ENCODE measurements at places on chromosomes 7 and 10. TPM values are rescaled to one million over a fixed set of nuclear protein-coding genes. Genes with fewer than 3 reads are reported as not detected.
A peak's percentile ranks its signal among the peaks of the same experiment; 100 is the strongest.

Gene SGCE
- 9.6 TPM for total RNA-seq

Gene ZKSCAN5
- 8.5 TPM for total RNA-seq

Gene TAS2R3
- total RNA-seq = 1.1 TPM

Gene LRIT1
- not detected for total RNA-seq

Gene MKI67
- total RNA-seq = 9.0 TPM

Gene GCK
- total RNA-seq = not detected

Gene UCMA
- total RNA-seq = not detected

Gene ATOH7
- total RNA-seq = not detected

Gene TMEM60
- total RNA-seq = 13.5 TPM

Gene CDNF
- 5.3 TPM for total RNA-seq

Gene IKZF1
- 17.5 TPM for total RNA-seq

- H3K36me3 ChIP-seq = no peaks in the 10 kb centered on the region
- H3K27me3 ChIP-seq = no peaks in the 10 kb centered on the region
- DNase-seq = no peak
- peaks cover 5% of the 10 kb centered on the region for H3K4me1 ChIP-seq
Measured at GRCh38 chr10:7258948-7259523, 151.8 kb downstream of the SFMBT2 start.

DNA sequence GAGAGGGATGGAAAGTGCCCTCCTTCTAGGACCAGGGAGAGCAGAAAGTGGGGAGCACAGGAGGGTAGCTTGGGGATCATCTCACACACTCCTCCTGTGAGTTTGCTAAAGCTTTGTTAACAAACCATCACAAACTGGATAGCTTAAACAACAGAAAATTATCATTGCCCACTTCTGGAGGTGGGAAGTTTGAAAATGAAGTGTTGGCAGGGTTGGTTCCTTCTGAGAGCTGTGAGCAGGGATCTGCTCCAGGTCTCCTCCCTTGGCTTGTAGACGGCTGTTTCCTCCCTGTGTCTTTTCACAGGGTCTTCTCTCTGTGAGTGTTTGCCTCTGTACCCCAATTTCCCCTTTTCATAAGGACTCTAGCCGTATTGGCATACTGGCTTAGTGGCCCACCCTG is 32.0 kb upstream of the CXCL12 start:
- peak overlapping the region; percentile 3 for H3K27ac ChIP-seq
- DNase-seq = peak; percentile 14
- H3K4me3 ChIP-seq = no peak overlapping the region
- no peaks in the 10 kb centered on the region for H3K27me3 ChIP-seq
- no peaks in the 10 kb centered on the region for H3K36me3 ChIP-seq

GRCh38 chr7:98944386-98944785 is 66.1 kb downstream of the TRRAP start:
- H3K27ac ChIP-seq = no peak overlapping the region
- H3K36me3 ChIP-seq = peaks cover 92% of the 10 kb centered on the region
- no peak overlapping the region for H3K4me3 ChIP-seq
- no peak for DNase-seq
- H3K27me3 ChIP-seq = no peaks in the 10 kb centered on the region

- H3K27ac ChIP-seq = no peak overlapping the region
- DNase-seq = no peak
- peaks cover 6% of the 10 kb centered on the region for H3K36me3 ChIP-seq
- no peak overlapping the region for H3K4me3 ChIP-seq
- H3K4me1 ChIP-seq = no peaks in the 10 kb centered on the region
Measured at GRCh38 chr7:156840134-156840533, 52.8 kb downstream of the LMBR1 start.

DNA sequence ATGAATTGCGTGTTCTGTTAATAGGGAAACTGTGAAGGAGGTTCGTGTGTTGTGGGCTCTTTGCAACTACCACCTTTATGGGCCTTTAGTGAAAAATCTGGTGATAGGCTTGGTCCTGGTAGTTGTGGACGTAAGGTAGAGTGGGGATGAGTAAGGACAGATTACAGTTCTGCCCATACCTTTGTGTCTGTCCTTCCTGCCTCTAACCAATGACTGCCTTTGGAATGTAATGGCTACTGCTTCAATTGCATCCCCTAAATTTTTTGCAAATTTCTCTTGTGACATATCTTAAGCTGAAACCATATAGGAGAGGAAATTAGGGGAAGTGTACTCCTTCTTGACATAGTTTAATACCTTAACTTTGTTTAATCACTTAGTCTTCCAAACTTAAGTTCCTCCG is 82.3 kb downstream of the ADK start:
- H3K27me3 ChIP-seq = no peaks in the 10 kb centered on the region
- no peak overlapping the region for H3K27ac ChIP-seq
- H3K4me1 ChIP-seq = peaks cover 8% of the 10 kb centered on the region
- H3K36me3 ChIP-seq = no peaks in the 10 kb centered on the region
- no peak overlapping the region for H3K4me3 ChIP-seq

GRCh38 chr10:3512263-3512662 is 272.7 kb downstream of the KLF6 start:
- no peak overlapping the region for H3K4me3 ChIP-seq
- peaks cover 3% of the 10 kb centered on the region for H3K4me1 ChIP-seq
- H3K27me3 ChIP-seq = no peaks in the 10 kb centered on the region
- no peak overlapping the region for H3K27ac ChIP-seq
- no peak for DNase-seq
- H3K36me3 ChIP-seq = no peaks in the 10 kb centered on the region

DNA sequence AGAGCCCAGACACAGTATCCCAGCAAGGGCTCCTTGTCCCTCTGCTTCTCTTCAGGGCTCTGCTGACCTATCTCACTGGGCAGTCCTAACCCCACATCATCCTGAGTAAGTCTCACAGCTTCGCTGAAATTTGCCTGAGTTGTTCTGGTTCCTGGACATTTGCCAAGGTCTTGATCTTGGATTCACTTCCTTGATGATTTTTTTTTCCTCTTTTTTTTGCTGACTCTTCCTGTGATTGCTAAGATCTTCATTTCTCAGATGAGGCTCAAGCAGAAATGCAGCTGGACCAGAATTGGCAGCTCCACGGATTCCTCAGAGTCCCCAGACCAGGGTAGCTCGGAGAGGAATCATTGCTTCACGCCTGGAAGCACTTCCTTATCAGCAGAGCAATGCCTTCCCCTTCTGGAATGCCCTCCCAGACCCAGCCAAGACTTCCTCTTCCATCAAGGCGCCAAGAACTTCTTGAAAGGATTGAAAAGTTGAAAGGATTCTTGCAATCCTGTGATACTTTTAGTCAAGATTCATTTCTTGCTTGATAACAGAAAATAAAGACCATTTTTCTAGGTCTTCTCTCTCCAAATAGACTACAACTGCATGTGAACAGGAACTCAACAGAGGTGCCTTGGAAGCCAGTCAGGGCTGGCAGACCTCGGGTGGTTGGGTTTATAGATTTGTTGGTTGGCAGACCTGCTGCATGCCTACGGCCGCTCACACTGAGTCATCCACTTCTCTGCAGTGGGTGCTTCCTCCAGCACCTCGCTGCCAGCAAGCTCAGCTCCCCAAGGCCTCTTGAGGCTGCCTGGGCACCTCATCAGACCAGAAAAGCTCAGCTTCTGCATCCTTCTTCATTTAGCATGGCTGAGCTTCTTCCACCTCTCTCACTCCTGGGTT is 8.8 kb upstream of the AFAP1L2 start:
- H3K4me3 ChIP-seq = no peak overlapping the region
- no peak for DNase-seq
- H3K36me3 ChIP-seq = no peaks in the 10 kb centered on the region
- peak overlapping the region; percentile 24 for H3K27ac ChIP-seq
- peaks cover 20% of the 10 kb centered on the region for H3K4me1 ChIP-seq

- DNase-seq = no peak
- H3K4me1 ChIP-seq = no peaks in the 10 kb centered on the region
- no peaks in the 10 kb centered on the region for H3K27me3 ChIP-seq
- H3K4me3 ChIP-seq = no peak overlapping the region
Measured at GRCh38 chr10:92829042-92829785, 19.1 kb upstream of the EXOC6 start.

- no peaks in the 10 kb centered on the region for H3K36me3 ChIP-seq
- peaks cover 6% of the 10 kb centered on the region for H3K4me1 ChIP-seq
- no peaks in the 10 kb centered on the region for H3K27me3 ChIP-seq
- DNase-seq = no peak
Measured at GRCh38 chr7:127678947-127679346, 27.0 kb downstream of the SND1 start.

DNA sequence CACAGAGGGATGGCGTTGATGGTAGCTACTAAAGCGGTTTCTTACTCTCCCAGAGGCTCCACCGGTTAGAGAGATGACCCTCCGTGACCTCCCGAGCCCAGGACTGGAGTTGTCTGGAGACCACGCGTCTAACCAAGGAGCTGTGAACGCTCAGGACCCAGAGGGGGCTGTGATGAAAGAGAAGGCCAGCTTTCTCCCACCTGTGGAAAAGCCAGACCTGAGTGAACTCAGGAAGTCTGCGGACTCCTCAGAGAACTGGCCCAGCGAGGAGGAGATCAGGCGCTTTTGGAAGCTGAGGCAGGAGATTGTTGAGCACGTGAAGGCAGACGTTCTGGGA is 15.9 kb downstream of the LRRC27 start:
- no peak overlapping the region for H3K27ac ChIP-seq
- DNase-seq = no peak
- no peaks in the 10 kb centered on the region for H3K4me1 ChIP-seq
- H3K4me3 ChIP-seq = no peak overlapping the region
- peaks cover 20% of the 10 kb centered on the region for H3K36me3 ChIP-seq

- H3K4me1 ChIP-seq = peaks cover 33% of the 10 kb centered on the region
- DNase-seq = peak; percentile 56
- H3K27ac ChIP-seq = peak overlapping the region; percentile 53
- H3K27me3 ChIP-seq = no peaks in the 10 kb centered on the region
Measured at GRCh38 chr10:125093974-125094705, 66.2 kb downstream of the CTBP2 start.

DNA sequence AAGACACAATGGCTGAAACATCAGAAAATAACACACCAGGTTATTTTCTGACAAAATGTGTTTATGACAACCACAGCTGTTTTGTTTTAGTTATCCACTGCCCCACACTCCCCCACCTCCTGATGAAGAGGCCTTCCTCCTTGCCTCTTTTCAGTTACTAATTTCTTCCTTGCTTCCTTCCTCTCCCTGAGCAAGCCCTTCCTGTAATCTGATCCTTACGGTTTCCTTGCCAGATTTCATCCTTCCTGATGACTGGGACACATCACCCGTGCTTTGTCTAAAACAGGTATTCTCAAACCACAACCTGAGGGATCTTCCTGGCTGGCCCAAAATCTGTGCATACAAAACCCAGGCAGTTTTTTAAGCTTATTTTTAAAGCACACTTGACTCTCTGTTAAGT is 39.4 kb downstream of the CHST15 start:
- no peak overlapping the region for H3K4me3 ChIP-seq
- no peak overlapping the region for H3K27ac ChIP-seq
- no peaks in the 10 kb centered on the region for H3K4me1 ChIP-seq
- H3K36me3 ChIP-seq = no peaks in the 10 kb centered on the region
- no peaks in the 10 kb centered on the region for H3K27me3 ChIP-seq

- H3K4me3 ChIP-seq = no peak overlapping the region
- no peaks in the 10 kb centered on the region for H3K27me3 ChIP-seq
- H3K4me1 ChIP-seq = peaks cover 17% of the 10 kb centered on the region
Measured at GRCh38 chr7:46256870-46257661, 336.0 kb upstream of the IGFBP3 start.

- DNase-seq = no peak
- H3K4me3 ChIP-seq = no peak overlapping the region
- H3K27ac ChIP-seq = no peak overlapping the region
- H3K27me3 ChIP-seq = no peaks in the 10 kb centered on the region
- H3K4me1 ChIP-seq = no peaks in the 10 kb centered on the region
Measured at GRCh38 chr10:45456822-45457221, 82.8 kb downstream of the ALOX5 start.

- no peaks in the 10 kb centered on the region for H3K27me3 ChIP-seq
- DNase-seq = no peak
- H3K4me3 ChIP-seq = no peak overlapping the region
- no peaks in the 10 kb centered on the region for H3K36me3 ChIP-seq
- H3K4me1 ChIP-seq = no peaks in the 10 kb centered on the region
Measured at GRCh38 chr10:4867520-4868356, 41.7 kb downstream of the AKR1E2 start.

GRCh38 chr10:97903128-97904017 is 53.7 kb downstream of the GOLGA7B start:
- H3K4me3 ChIP-seq = no peak overlapping the region
- H3K4me1 ChIP-seq = peaks cover 5% of the 10 kb centered on the region
- no peaks in the 10 kb centered on the region for H3K36me3 ChIP-seq
- DNase-seq = no peak
- no peak overlapping the region for H3K27ac ChIP-seq
- H3K27me3 ChIP-seq = peaks cover 19% of the 10 kb centered on the region

- H3K36me3 ChIP-seq = no peaks in the 10 kb centered on the region
- no peak overlapping the region for H3K27ac ChIP-seq
- DNase-seq = no peak
- no peak overlapping the region for H3K4me3 ChIP-seq
- peaks cover 2% of the 10 kb centered on the region for H3K27me3 ChIP-seq
- H3K4me1 ChIP-seq = no peaks in the 10 kb centered on the region
Measured at GRCh38 chr7:3495530-3495929, 194.5 kb downstream of the SDK1 start.

- no peaks in the 10 kb centered on the region for H3K36me3 ChIP-seq
- H3K4me3 ChIP-seq = no peak overlapping the region
- no peak overlapping the region for H3K27ac ChIP-seq
- no peak for DNase-seq
- no peaks in the 10 kb centered on the region for H3K4me1 ChIP-seq
- H3K27me3 ChIP-seq = no peaks in the 10 kb centered on the region
Measured at GRCh38 chr7:102859084-102859798, 53.6 kb upstream of the LRRC17 start.

- no peaks in the 10 kb centered on the region for H3K36me3 ChIP-seq
- DNase-seq = no peak
- H3K27me3 ChIP-seq = peaks cover 23% of the 10 kb centered on the region
- no peak overlapping the region for H3K27ac ChIP-seq
- peaks cover 18% of the 10 kb centered on the region for H3K4me1 ChIP-seq
- no peak overlapping the region for H3K4me3 ChIP-seq
Measured at GRCh38 chr10:6738112-6738768, 158.2 kb upstream of the PRKCQ start.

DNA sequence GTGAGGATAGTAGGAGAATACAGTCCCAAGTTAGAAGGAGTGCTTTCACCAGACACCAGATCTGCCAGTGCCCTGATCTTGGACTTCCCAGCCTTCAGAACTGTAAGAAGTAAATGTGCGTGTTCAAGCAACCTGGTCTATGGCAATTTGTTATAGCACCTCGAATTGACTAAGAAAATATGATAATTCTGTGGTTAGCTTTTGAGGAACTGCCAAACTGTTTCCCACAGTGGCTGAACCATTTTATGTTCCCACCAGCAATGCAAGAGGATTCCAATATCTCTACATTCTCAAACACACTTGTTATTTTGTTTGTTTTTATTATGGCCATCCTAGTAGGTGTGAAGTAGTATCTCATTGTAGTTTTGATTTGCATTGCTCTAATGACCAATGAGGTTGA is 47.0 kb downstream of the RBM20 start:
- H3K4me3 ChIP-seq = no peak overlapping the region
- no peaks in the 10 kb centered on the region for H3K36me3 ChIP-seq
- H3K27me3 ChIP-seq = no peaks in the 10 kb centered on the region
- no peak overlapping the region for H3K27ac ChIP-seq
- H3K4me1 ChIP-seq = no peaks in the 10 kb centered on the region
- no peak for DNase-seq

- no peak overlapping the region for H3K27ac ChIP-seq
- H3K27me3 ChIP-seq = no peaks in the 10 kb centered on the region
- no peaks in the 10 kb centered on the region for H3K36me3 ChIP-seq
- no peak overlapping the region for H3K4me3 ChIP-seq
- DNase-seq = no peak
Measured at GRCh38 chr7:149626972-149627371, 129.4 kb upstream of the ZNF746 start.
